ENCODE measurements at places on chromosomes 5 and 9. TPM values are rescaled to one million over a fixed set of nuclear protein-coding genes. Genes with fewer than 3 reads are reported as not detected.

GRCh38 chr9:7105095-7105494, 347.3 kb downstream of the KDM4C start:
- H3K4me1 ChIP-seq: peaks cover 6% of the 10 kb centered on the region
- no peak for DNase-seq
- H3K27me3 ChIP-seq: no peaks in the 10 kb centered on the region
- H3K4me3 ChIP-seq: no peak overlapping the region
- H3K36me3 ChIP-seq: peaks cover 16% of the 10 kb centered on the region

- no peak for DNase-seq
- no peak overlapping the region for H3K4me3 ChIP-seq
- H3K27ac ChIP-seq: no peak overlapping the region
- H3K27me3 ChIP-seq: no peaks in the 10 kb centered on the region
Measured at GRCh38 chr9:105883847-105884246, 189.5 kb downstream of the TMEM38B start.

GRCh38 chr5:80825786-80826460, 134.2 kb upstream of the RASGRF2 start:
- H3K4me3 ChIP-seq: no peak overlapping the region
- H3K27ac ChIP-seq: no peak overlapping the region
- no peaks in the 10 kb centered on the region for H3K27me3 ChIP-seq

- peaks cover 27% of the 10 kb centered on the region for H3K4me1 ChIP-seq
- no peak for DNase-seq
- H3K36me3 ChIP-seq: peaks cover 3% of the 10 kb centered on the region
- H3K27ac ChIP-seq: no peak overlapping the region
Measured at GRCh38 chr5:142017832-142018427, 5.1 kb upstream of the GNPDA1 start.

DNA sequence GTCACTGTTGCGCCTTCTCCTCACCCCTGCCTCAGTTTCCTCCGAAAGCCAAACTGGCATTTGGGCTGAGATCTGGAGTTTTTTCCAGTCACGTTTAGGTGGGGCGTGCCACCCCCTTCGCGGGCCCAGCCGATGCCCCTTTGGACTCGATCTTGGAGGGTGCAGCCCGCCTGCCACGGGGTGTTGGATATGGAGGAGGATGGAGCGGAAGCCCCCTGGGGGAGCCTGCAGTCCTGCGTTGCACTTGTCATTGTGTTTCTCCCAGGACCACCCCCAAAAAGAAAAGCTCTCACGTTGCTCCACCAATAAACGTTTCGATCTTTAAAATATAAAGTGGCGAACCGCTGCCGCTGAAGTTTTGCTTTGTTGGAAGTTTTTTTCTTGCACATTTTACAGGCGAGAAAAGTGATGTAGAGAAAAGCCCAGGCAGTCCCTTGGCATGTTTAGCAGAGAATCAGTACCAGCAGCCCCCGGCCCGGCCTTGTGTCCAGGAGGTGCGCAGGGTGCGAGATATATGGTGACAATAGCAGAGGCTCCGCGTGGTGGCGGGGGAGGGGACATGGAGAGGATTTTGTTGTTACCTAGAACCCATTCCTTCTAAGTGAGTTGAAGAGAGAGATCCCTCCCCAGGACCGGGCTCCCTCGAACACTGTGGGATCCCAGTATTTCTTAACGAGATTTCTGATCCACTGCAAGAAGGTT, 681 bp downstream of the F2R start:
- H3K36me3 ChIP-seq: peaks cover 3% of the 10 kb centered on the region
- peaks cover 41% of the 10 kb centered on the region for H3K4me1 ChIP-seq
- peak overlapping the region; percentile 81 for H3K27ac ChIP-seq
- peak overlapping the region; percentile 88 for H3K4me3 ChIP-seq
- DNase-seq: no peak
- no peaks in the 10 kb centered on the region for H3K27me3 ChIP-seq

DNA sequence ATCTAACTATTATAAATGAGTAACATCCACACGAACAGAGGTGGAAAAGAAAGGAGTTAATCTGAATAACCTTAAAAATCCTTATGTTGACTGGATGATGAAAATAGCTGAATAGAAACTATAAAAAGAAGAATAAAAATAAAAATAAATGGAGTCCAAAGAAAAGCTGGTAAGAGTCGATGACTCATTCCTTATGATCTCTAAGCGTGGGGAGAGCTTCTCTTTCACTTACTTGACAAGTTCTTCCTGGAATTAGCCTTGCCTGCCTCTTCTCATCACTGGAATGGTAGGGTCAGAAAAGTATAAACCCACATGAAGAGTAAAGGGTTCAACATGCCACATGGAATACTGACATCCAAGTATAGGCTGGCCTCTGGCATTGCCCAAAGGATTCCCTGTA, 477.0 kb upstream of the RGMB start:
- H3K4me3 ChIP-seq: no peak overlapping the region
- H3K4me1 ChIP-seq: peaks cover 12% of the 10 kb centered on the region
- no peak for DNase-seq
- H3K27ac ChIP-seq: peak overlapping the region; percentile 66
- no peaks in the 10 kb centered on the region for H3K27me3 ChIP-seq

GRCh38 chr5:157719245-157719644, 12.0 kb upstream of the THG1L start:
- no peaks in the 10 kb centered on the region for H3K27me3 ChIP-seq
- no peaks in the 10 kb centered on the region for H3K36me3 ChIP-seq
- peaks cover 15% of the 10 kb centered on the region for H3K4me1 ChIP-seq
- DNase-seq: no peak
- H3K27ac ChIP-seq: no peak overlapping the region
- H3K4me3 ChIP-seq: no peak overlapping the region

Gene MCTP1
- total RNA-seq: 1.4 TPM

Gene SOX30
- not detected for total RNA-seq

Gene OTP
- total RNA-seq: not detected
